ENCODE measurements at places on chromosomes 7 and 10.
A peak's percentile ranks its signal among the peaks of the same experiment; 100 is the strongest.

- DNase-seq, result no peak
Observed at GRCh38 chr10:24869354-24870015, 82.9 kb downstream of the PRTFDC1 start.

- peak; percentile 88 for DNase-seq
Observed at GRCh38 chr7:151131592-151132293, 35.8 kb downstream of the GBX1 start.

DNA sequence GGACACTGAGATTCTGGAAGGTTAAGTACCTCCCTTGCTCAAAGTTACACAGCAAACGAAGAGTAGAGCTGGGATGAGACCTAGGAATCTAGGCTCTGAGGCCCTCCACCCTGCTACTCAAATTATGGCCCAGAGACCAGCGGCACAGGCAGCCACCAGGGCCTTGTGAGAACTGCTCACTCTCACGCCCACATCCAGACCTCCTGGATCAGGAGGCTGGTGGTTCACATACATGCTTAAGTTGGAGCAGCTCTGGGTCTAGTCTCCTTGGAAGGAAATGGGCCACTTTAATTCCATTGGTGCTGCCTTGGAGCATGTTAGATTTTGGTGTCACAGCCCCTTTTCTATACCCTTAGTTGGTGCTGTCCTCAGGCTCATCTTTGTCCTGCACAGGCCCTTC, 41.9 kb downstream of the ADRA2A start:
- no peak for DNase-seq

DNA sequence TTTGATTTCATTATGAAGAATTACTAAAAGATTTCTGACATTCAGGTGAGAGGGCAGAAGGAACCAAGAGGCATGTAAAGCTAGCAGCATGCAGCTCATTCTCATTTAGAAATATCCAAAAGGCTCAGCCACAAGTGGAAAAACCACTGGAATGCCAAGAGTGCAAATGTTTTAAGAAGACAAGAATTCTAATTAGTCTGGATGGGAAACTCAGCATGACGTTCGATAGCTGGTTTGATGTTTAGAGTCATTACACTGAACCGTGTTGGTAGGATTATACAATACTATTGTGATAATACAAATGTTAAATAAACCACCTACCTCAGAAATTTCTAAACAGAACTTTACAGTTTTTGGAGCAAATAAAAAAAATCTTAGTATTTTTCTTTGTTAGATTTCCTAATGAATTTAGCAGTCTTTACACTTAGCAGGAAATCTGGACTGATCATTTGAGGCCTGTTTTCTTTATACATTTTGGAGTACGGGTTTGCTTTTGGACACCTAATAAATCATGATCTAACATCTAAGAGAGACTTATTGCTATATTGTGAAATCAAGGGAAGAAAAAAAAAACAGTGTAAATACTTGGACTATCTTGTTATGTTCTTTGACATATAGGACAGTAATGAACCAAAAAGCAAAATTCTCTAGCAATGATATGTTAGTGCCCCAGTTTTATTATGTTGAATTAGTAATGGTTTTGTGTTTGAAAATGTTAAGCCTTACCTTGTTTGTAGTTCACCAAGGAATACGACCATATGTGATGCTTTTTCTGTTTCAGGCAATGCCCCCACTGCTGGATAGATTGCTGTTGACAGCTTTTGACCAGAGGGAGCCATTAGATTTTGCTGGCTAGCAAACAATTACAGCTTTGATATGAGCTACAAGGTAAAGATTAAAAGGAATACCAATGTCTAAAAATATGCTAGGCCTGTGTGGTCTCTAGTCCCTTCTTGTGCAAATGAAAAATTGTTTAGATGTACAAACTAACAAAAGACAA, 354.1 kb upstream of the SEMA3A start:
- no peak for DNase-seq

- no peak for DNase-seq
Observed at GRCh38 chr7:35250941-35251340, 3.0 kb downstream of the TBX20 start.

DNA sequence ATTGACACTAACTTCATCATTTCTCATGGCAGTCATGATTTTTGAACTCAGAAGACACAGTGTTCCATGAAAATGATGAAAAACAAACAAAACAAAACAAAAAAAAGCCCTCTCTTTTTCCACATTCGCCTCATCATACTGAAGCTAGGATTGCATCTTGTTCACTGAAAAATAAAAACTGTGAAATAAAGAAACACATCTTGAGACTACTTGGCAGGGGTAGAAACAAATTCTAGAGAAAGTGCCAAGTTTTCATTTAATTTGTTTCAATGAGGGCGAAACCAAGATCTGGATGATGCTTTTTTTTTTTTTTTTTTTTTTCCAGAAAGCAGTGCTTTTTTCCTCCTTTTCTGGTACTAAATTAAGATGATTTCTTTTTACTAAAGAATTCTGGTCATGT, 350.4 kb upstream of the ETV1 start:
- DNase-seq, result no peak

- DNase-seq, result no peak
Observed at GRCh38 chr7:103343758-103344452, 662 bp downstream of the DNAJC2 start.

- DNase-seq, result no peak
Observed at GRCh38 chr10:82742478-82742877, 867.5 kb downstream of the NRG3 start.

DNA sequence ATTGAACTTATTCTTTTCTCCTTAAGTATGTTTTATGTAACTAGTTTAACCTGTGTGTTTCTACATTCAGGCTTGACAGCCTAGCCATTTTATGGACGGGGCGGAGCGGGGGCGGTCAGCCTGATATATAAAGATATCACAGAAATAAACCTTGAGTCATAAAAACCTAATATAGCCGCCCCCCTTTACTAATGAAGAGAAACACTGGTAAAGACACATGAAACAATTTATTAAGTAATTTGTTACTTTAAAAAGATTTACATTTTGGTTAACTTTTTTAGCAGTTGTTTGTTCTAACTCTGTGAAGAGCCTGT, 84.0 kb downstream of the MAPK8 start:
- DNase-seq, result no peak

GRCh38 chr7:131267631-131268030, 60.0 kb upstream of the MKLN1 start:
- no peak for DNase-seq

DNA sequence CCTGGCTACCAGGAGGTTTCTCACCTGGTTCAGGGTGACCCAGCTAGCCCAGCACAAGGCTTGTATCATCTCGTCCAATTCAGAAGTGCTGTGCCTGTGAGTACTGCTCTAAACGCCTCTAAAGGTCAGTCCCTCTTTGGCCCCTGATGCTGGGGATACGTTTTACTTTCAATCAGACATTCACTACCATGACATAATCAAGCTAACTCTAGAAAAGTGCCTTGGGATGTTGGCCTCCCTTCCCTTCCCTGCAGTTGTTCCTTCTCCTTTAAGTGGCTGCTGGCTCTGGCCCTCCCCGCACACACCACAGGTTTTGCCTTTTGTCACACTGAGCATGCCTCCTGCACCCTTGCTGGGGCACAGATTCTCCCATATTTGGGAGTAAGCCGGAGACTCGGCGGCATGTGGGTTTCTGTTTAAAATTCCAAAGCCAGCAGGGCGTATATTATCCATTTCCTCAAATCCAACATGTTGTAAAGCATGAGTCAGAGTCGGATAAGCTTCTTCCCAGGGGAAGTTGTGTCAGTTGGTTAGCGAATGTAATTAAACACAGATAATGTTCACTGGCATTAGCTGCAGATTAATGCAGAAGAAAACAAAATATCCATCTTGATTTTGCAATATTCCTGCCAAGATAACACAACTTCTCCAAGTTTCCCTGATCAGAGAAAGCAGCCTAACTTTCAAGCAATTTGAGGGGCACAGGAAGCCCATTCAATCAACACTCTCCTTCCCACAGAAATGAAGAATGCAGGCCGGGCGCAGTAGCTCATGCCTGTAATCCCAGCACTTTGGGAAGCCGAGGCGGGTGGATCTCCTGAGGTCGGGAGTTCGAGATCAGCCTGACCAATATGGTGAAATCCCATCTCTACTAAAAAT, 31.8 kb upstream of the VCL start:
- DNase-seq, result peak; percentile 91

DNA sequence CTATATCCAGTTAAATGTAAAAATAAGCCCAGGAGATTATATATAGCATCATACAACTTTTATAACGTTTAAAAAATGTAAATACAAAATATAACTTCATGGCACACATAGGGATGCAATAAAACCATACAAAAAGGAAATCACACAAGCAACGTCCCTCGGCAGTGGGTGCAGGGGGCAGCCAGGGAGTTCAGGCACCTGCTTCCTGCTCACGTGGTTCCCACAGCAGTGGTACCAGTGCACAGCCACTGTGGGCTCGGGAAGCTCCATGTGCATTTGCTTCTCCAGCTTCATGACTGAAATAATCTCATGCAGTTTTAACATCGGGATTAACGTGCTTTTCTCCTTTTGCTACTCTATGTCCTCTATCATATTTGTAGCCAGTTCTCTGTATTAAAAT, 255.5 kb upstream of the CXCL12 start:
- no peak for DNase-seq

DNA sequence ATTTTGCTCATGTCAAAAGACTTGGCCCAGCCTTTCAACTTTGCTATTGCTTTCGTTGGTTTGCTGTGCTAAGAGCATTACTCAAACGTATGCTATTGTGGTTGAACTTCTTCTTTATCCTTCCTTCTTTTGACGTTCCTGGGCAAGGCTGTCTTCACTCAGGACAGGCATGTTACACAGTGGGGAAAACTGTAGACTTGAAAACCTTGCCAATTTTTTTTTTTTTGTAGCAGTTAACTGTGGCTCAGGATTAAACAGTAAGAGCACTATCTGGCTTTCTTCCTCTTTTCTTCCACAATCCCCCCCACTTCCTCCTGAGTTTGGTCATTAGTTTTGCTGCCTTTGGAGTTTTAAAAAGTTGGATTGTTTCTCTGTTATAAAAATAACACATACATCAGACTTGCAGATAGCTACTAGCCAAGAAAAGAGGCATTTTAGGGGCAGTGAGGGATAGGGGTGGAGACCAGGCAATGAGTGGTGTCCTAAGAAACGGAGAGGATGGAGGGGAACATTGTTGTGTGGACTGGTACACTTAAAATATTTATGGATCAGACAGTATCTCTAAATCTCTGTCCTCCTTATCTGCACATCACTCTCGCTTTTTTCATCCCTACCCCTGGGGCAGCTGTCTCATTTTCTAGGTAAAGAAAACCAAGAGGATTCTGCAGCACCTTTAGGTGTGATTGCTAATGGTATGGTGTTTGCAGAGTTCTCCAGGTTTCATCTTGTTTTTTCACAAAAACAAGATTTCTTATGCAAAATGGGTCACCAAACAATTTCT, 181.7 kb downstream of the LRMDA start:
- DNase-seq, result peak; percentile 37

GRCh38 chr7:112161253-112162141, 44.7 kb downstream of the DOCK4 start:
- DNase-seq, result no peak

Data from right hindlimb (tissue), 1 donor.